ENCODE measurements at places on chromosomes 3 and 15.

DNA sequence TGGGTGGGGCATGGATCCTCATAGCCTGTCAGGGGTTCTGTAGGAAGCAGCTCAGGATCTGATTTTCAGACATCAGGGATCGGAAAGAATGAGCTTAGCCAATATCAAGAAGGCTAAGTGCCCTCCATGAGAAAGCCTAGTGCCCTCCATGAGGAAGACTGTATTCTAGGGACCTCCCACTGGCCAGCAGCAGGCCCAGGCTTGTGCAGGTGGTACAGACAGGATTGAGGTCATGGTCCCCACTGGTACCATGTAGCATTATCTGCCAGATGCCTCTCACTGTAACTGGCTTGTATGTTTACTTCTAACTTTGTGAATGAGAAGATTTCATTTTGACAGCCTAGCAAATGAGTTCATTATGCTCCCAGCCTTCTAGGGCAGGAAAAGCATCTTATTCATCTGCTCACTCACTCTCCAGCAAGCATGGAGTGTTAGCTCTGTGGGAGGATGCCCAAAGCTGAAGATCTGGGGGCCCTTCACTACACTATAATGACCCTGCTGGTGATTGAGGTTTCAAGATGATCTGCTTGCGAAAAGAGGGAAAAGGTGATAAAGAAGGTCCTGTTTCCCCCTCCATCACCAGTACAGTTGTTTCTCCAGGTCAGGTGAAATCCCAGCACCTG, 7.5 kb downstream of the EPHB1 start:
- no peak for DNase-seq

GRCh38 chr3:119891944-119892721, 110.2 kb downstream of the NR1I2 start:
- peak; percentile 91 for DNase-seq

GRCh38 chr15:83794209-83794608, 140.3 kb downstream of the ADAMTSL3 start:
- DNase-seq: peak; percentile 34

DNA sequence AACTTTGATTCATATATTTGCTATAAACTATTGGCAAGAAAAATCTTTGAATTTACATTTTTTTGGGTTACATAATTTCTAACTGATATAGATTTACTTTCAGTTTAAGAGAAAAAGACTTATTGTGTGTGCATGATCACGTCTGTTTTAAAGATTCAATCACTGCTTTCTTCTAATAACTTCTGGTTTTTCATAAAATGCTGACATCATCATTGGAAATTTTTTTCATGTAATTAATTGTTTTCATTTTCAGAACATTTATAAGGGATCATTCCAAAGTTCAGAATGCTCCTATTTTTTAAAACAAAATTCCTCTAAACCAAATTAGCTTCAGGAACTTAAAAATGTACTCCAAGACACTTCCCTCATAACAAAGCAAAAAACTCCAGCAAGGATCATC, 500.7 kb upstream of the GBE1 start:
- no peak for DNase-seq

GRCh38 chr3:140756240-140757016, 78.6 kb downstream of the TRIM42 start:
- peak; percentile 3 for DNase-seq

DNA sequence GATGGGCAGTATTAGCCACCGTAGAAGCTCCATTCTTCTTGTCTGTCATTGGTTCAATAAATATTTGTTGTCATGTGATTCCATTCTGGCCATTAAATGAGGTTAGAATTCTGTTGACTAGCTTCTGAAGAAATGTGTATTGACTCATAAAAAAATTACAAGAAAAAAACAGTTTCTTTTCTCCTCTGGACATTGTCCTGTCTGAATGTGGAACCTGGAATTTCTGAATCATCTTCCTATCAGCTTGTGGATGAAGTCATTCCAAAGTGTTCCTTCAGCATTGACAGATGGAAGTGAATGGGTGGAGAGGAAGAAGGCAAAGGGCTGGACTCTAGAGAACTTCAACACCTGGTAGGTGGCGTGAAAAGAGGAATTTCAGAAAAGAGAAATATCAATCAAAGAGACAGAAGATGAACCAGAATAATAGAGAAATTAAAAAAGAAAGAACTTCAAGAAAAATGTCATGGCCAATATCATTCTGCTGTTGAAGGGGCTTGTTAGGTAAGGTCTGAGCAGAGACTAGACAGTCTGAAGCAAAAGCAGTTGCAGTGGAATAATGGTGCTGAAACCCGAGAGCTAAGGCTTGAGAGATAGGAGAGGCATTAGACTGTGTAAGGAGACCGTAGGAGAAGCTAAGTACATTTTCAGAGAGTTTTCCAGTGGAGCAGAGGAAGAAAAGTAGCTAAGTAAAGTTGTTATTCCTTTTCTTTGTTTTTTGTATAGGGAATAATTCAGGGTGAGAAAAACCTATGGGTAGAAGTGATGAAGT, 806.6 kb downstream of the SQOR start:
- DNase-seq: no peak

GRCh38 chr3:120641696-120642246, 40.3 kb downstream of the HGD start:
- DNase-seq: no peak

DNA sequence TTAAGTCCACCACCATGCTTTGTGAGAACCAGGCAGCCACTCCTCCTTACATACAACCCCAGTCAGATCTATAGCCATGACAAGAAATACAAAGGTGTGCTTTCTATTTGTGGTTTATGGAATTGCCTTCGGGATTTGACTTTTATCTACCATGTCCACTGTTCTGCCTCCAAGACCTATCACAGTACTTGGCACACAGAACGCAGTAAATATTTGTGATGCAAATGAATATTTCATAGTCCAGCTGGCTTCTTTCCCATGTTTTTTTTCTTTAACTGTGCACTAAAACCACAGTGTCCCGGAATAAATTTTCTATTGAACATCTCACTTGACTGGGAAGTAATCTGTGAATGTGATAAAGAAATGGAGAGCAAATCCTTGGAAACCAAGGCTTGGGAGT, 314.7 kb downstream of the RORA start:
- DNase-seq: peak; percentile 10

Measured in choroid plexus epithelial cell (primary cell).